Fibroblast of upper back skin (primary cell): ENCODE measurements at places on chromosomes 1 and 21.

DNA sequence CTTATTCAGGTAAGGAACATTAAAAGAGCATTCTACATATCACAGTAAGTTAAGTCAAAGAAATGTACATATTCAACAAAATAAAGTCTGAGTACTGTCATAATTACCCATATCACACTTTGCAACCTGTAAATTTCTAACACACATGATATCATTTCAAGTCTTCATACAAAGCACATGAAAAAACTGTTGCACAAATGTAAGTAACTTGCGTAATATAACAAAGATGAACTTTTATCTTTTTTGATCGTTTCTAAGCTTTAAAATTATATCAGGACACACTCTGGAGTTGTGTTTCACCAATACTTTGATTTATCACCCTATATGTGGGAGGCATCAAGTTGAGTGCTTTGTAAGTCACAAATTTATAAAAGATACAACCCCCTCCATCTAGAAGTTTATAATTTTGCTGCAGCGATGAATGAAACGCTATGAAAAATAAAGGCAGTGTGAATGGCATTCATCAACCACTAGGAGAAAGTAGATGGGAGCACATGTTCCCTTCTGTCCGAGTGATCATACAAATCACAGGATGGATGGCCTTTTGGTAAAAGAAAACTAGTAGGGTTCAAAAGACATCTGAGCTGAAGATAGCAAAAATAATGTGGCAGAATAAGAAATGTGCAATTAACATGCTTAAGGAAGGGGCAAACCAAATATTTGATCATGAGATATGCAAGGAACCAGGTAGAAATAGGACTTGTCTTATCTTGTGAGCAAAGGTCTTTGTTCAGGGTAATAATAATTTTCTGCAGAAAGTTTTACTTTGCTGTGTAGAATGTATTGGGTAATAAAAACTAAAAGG lies 27.5 kb downstream of the NRIP1 start:
- DNase-seq: no peak

DNA sequence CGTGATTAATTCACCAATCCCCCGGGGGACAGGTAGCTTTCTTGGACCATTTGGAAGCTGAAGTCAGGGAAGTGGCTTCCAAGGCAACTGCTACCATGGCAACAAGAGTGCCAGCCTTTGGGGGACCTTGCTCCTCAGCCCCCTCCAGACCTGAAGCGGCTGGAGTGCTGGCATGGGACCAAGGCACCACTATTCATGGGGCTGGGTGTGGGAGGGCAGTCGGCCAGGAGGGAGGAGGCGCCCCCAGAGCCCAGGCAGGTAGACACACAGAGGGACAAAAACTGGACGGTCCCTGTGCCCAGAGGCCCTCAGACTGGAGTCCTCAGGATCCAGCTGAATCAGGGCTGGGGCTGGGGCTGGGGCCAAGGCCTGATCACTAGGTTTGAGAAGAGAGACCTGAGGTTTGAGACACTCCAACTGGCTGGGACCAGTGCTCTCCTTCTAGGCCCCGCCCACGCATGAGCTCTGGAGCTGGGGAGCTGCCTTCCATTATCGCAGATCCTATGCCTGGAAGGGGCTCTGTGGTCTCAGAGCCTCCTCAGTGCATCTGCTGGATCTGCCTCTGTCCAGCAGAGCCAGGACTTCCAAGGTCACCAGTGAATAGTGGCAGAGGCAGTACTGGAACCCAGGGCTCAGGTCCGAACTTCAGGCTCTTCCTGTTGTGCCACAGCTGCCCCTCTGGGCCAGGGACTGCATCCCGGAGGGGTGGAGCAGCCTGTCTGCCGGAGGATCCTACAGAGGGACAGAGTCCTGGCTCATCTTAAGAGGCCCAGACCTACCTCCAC lies 3.3 kb upstream of the KNCN start:
- no peak for DNase-seq

- DNase-seq: no peak
Observed at GRCh38 chr1:6028042-6028850, 17.4 kb upstream of the KCNAB2 start.

DNA sequence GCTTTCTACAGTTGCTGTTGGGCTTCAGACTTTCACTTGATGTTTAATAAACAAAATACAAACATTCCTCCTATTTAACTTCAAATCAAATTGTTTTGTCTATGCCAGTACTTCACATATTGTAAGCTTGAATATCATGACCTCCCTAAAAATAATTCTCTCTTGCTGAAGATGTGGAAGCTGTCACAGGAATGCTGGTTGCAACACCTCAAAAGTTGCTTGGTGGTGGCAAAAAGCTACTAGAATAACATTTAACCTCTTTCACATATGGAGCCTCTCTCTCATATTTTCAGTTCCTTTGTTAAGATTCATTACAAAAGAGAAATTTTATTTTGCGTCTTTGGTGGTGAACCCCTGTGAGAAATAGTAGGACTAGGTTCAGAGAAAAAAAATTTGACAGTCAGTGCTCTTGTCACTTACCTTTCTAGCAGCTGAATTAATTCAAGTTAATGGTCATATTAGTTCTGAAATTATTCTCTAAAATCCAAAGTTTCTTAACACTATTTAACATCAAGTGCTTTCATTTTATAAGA lies 25.5 kb upstream of the F13B start:
- DNase-seq: no peak

GRCh38 chr1:70483342-70483741 lies 72.3 kb downstream of the CTH start:
- DNase-seq: peak; percentile 8

- peak; percentile 96 for DNase-seq
Observed at GRCh38 chr21:26801498-26801897, 43.7 kb downstream of the ADAMTS1 start.

- no peak for DNase-seq
Observed at GRCh38 chr1:6825828-6826227, 40.6 kb downstream of the CAMTA1 start.

DNA sequence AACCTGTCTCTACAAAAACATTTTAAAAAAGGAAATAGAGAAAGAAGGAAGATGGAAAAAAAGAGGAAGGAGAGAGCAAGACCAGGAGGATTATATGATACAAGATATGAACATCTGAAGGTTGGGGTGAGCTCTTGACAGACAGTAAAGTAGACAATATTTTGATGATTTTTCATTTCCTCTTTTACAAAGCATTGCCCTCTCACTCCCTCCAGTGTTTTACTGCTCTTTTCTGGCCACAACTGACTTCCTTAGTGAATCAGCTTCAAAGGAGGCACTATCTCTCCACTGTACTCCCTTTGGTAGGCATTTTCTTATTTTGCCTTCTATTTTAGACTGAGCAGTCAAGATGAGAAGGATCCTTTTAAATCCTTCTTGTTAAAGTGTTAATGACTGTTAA lies 296.7 kb downstream of the KCTD3 start:
- peak; percentile 21 for DNase-seq

DNA sequence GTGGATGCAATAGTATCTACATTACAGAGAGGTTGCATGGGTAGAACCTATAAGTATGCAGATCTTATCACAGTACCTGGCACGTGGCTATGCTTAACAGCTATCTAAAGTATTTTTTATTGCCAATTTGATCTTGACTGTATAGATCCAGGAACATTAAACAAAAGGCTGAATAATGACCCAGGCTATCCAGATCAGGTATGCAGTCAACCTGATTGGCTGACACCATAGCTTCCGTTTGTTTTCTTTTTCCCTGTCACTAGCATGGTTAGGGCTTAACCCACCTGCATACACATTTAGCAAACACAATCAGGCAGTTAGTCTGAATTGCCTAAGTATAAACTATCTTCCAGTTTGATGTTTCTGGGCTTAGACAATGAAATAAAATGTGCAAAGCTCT lies 264.9 kb upstream of the PLXNA2 start:
- no peak for DNase-seq

DNA sequence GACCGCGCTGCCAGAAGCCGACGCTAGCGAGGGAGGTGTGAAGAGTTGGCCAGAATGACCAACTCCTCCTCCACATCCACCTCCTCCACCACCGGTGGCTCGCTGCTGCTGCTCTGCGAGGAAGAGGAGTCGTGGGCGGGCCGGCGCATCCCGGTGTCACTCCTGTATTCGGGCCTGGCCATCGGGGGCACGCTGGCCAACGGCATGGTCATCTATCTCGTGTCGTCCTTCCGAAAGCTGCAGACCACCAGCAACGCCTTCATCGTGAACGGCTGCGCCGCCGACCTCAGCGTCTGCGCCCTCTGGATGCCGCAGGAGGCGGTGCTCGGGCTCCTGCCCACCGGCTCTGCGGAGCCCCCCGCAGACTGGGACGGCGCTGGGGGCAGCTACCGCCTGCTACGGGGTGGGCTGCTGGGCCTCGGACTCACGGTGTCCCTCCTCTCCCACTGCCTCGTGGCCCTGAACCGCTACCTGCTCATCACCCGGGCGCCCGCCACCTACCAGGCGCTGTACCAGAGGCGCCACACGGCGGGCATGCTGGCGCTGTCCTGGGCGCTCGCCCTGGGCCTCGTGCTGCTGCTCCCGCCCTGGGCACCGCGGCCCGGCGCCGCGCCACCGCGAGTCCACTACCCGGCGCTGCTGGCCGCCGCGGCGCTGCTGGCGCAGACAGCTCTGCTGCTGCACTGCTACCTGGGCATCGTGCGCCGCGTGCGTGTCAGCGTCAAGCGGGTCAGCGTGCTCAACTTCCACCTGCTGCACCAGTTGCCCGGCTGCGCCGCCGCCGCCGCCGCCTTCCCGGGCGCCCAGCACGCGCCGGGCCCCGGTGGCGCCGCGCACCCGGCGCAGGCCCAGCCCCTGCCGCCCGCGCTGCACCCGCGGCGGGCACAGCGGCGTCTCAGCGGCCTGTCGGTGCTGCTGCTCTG lies 1.2 kb downstream of the GPR88 start:
- DNase-seq: no peak

DNA sequence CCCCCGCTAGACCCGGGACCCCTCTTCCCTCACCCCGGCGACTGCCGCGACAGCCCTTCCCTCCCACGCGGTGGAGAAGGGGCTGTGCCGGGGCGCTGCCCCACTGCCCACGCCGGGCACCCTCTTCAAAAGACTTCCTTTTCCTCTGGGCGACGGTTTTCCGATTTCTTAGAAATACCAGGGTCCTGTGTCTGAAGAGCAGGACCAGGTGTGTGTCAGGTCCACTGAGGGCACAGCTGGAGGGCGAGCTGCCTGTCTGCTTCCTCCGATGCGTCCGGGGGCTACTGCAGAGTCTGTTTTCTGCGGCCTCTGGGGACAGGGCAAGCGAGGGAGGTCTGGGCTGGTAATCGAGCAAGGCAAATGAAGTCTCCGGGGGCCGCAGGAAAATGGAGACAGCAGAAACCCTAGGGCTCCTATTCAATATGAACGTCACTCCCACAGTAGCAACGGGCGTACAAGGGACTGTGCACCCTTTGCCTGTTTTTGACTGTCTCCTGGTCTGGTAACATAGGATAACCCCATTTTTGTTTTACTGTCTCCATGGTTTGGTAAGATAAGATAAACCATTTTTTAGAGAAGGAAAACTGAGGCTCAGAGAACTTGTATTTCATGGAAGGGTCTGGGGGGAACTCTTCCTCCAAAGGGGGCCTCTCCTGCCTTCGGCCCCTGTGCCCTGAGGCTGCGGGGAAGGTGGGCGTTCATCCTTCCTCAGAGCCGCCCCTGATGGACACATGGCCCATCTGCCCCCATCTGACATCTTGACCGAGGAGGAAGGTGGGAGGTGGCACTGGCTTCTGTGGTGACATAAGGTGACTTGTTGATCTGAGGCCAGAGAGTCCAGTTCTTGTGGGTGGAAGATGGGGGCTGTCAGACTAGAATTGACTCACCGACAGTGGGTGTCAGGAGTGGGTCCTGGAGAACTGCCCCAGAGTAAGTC lies 970 bp downstream of the TNFRSF1B start:
- no peak for DNase-seq

GRCh38 chr1:234169161-234169849 lies 204.0 kb upstream of the COA6 start:
- DNase-seq: no peak

- DNase-seq: peak; percentile 5
Observed at GRCh38 chr1:79040424-79041082, 34.0 kb upstream of the ADGRL4 start.

DNA sequence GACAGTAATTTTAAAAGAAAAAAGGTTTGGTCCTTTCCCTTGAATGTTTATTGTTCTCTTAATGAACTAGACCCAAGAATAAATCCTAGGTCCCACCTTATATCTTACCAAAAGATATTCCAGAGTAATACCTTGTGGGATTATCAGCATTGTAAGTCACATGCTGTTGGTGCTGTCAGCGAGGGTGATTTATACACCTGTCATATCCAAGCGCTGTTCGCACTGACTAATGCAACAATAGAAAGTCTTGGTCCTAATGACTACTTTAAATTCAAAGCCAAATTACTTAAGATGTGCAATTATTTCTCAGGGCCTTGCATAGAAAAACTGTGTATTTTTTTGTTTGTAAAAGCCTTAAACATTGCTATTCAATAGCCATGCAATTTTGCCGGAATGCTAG lies 6.9 kb downstream of the GPR88 start:
- no peak for DNase-seq

GRCh38 chr1:247386687-247387086 lies 29.3 kb upstream of the NLRP3 start:
- DNase-seq: peak; percentile 50

- no peak for DNase-seq
Observed at GRCh38 chr1:96036763-96037162, 684.8 kb upstream of the PTBP2 start.

GRCh38 chr21:34364921-34365320 lies 1.1 kb downstream of the KCNE2 start:
- DNase-seq: no peak

DNA sequence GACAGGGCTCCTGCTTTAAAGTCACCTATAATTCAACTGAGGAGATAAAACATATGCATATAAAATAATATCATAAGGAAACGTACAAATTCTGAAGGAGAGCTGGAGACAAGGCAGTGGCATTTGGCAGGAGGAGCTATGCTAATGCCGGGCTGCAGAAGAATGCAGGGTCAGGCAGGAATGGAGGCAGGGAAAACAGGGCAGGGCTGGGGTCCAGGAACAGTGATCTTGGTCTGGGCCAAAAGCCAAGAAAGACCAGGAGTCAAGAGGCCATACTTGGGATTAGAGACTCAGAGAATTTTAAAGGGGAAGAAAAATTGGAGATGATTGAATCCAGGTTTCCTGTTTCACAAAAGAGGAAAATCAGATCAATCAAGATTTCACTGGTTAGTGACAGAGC lies 20.0 kb upstream of the BRDT start:
- peak; percentile 39 for DNase-seq

DNA sequence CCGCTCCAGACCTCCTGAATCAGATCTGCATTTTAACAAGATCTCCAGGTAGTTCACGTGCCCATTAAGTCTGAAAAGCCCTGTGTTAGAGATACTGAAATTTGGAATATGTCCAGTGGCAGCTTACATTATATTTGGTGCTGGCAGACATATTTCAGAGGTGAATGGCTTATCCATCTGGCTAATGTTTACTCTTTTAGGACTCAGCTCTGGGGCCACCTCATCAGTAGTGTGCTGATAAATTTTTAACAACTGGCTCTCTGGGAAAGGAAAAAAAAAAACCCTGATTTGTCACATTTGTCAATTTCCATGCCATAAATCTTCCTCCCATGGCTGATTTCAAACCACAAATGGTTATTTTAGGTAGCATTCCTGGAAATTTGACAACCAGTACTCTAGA lies 25.3 kb upstream of the SYT6 start:
- no peak for DNase-seq

GRCh38 chr1:99481391-99481996 lies 164.4 kb upstream of the PALMD start:
- peak; percentile 66 for DNase-seq

GRCh38 chr1:27116697-27117096 lies 38.2 kb downstream of the SLC9A1 start:
- DNase-seq: peak; percentile 41
